ENCODE measurements at places on chromosomes 13 and 19.

DNA sequence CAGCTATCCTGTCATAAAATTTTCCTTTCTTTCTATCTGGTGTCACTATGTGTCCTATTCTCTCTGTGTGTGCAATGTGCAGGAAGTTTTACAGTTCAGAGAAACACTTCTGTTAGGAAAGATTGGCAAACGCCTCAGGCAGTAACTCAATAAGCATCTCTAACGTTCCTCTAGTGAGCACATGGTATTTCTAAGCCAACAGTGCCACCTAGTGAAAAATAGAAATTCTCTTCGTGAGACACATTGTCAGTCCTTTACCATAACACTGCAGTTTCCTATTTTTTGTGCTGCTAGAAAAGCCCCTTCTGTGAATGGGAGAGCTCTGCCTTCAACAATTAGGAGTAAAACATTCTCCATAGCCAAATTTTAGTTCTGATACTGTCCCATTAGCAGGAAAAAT lies 50.7 kb downstream of the ZNF723 start:
- DNase-seq: no peak

DNA sequence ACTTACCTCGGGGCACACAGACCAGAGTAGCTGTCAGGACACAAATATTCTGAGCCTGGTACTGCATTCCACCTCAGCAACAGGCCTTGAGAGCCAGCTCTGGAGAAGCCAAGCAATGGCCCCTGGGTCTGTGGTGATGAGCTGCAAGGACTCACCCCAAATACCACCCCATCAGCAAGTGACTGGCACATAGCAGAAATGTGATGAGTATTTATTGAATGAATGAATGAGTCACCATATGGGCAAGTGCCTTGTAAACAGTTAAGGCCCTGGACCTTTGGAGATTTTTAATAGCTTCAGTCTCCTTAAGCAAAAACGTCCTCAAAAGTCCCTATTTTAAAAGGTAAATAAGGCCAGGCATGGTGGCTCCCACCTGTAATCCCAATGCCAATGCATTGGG lies 18.2 kb downstream of the GSX1 start:
- no peak for DNase-seq

GRCh38 chr19:50173127-50173526 lies 10.0 kb upstream of the IZUMO2 start:
- no peak for DNase-seq

DNA sequence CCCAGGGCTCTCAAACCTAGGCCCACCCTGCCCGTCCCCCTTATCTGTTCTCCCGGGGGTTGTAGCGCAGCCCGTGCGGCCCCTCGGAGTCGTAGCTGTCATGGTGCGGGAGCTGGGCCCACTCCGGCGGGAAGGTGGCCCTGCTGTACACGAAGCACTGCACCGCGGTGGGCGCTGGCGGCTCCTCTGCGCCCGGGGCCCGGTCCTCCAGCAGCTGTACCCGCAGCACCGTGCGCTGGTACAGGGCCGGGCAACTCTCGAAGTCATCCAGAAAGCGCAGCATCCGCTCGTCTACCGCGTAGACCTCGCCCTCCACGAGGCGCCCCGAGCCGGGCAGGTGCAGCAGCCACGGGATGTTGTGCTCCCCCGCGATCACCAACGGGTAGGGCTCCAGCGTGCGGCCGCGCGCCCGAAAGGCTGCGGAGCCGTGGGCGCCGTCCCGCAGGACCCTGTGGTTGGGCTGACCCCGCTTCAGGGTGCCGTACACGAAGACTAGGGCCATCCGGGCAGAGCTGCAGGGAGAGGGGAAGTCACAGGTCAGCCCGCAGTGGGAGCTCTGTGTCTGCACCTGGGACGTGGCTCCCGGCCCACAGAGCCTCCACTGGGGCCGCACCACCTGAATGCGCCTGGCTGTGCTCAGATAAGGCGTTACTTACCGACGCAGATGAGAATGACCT lies 56.4 kb downstream of the GGACT start:
- DNase-seq: no peak

DNA sequence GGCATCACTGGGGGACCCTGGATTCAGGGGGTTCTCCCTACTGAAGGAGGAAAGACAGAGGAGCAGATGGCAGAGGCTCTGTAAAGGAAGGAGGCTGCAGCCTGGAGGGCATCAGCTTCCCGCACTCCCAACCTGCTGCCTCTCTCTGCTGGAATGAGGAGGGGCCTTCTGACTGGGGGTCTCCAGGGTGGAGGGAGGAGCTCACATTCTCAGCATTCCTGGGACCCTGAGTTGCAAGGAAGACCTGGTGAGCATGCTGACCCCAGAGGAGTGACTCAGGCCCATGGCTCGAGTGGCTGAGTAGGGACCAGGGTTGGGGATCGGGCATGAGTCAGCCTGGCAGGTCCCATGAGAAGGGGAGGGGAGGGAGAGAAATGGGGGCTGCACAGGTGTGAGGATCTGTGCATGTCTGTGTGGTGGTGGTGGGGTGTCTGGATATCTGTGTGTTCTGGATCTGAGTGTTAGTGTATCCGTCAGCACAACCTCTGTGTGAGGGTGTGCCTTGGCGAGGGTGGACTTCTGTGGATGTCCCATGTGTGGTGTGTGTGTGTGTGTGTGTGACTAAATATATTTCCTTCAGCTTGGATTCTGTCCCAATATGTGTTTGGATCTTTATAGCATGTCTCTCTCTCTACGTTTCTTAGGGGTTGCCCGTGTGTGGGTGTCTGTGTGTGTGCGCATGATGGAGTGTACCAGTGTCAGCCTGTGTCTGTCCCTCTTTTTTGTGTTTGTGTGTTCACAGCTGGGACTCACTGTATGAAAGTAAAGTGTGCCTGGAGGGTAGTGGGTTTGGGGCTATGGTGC lies 4.6 kb downstream of the AXL start:
- no peak for DNase-seq

GRCh38 chr19:41531438-41532311 lies 44.3 kb upstream of the CEACAM21 start:
- peak; percentile 82 for DNase-seq

- no peak for DNase-seq
Measured at GRCh38 chr19:1115646-1116420, 12.0 kb downstream of the GPX4 start.

DNA sequence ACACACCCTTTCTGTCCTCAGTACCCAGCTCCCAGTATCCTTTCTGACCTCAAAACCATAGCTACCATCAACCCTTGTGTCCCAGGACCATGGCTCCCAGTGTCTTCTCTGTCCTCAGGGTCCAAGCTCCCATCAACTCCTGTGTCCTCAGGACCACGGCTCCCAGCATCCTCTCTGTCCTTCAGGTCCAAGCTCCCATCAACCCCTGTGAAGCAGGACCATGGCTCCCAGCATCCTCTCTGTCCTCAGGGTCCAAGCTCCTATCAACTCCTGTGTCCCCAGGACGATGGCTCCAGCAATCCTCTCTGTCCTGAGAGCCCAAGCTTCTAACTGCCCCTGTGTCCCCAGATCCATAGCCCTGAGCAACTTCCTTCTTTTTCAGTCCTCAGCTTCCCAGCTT lies 1.7 kb upstream of the CADM4 start:
- no peak for DNase-seq

DNA sequence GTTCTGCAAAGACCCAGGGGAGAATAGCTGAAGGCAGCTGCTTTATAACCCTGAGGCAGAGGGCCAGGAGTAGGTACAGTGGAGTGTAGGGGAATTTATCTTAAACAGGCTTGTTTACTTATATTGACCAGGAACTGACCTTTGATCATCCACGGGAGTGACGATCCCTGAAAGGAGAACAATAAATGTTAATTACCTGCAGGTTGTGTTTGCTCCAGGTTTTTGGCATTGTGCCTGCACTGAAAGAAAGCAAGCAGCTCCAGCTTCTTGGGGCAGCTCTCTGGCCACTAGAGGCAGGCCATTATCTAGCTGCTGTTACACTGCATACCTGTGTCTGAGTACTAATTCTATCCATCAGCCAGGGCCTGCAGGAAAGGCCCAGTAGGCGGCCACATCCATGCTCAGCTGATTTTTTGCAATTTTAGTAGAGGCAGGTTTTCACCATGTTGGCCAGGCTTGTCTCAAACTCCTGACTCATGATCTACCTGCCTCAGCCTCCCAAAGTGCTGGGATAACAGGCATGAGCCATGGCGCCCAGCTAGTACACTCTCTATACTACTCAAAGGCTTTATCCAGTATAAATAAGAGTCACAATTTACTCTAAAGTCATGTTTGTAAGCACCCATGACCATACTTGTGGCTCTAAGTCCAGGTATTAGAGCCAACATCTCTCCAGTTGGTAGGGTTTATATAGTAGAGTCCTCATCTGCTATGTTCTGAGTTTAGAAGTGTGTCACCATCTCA lies 8.5 kb upstream of the ZNF91 start:
- DNase-seq: no peak

- DNase-seq: no peak
Measured at GRCh38 chr13:95067303-95067702, 233.9 kb downstream of the ABCC4 start.

- no peak for DNase-seq
Measured at GRCh38 chr19:56538761-56539263, at the start of gene ZFP28. ZFP28 (plus strand) TSS chr19:56538948; CDS start chr19:56539019, 71 bp downstream.

DNA sequence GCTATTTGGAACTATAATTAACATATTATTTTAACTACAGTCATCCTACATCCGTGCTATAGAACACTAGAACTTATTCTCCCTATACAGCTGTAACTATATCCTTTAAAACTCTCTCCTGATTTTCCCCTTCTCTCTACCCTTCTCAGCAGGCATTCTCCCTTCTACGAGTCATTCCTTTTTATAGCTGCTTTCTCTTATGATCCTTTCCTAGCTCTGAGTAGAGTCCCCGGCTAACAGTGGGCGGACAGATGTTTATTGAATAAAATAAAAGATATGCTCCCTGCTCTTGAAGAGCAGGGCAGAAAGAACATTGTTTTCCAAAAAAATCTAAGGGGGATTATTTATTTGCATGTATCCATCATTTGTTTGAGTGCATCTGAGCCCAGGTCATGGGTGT lies 246.5 kb upstream of the TMTC4 start:
- no peak for DNase-seq

- no peak for DNase-seq
Measured at GRCh38 chr19:17868669-17869068, 3.1 kb upstream of the SLC5A5 start.

GRCh38 chr13:39283072-39283471 lies 244.8 kb downstream of the NHLRC3 start:
- DNase-seq: no peak

DNA sequence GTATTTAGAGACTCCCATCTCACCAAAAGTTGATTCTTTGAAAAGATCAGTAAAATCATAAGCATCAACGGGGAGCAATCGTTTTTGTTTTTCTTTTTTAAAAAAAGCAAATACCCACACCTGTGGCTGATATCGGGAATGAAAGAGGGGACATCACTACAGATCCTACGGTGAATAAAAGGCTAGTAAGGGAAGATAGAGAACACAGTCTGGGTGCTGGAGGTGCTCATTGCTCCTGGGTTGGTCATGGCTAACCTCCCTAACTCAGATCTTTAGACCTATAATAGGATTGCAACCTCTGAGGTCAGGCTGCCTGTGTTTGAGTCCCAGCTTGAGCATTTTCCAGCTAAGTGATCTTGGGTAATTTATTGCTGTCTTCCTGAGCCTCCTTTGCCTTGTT lies 1.1 kb downstream of the EHD2 start:
- no peak for DNase-seq

DNA sequence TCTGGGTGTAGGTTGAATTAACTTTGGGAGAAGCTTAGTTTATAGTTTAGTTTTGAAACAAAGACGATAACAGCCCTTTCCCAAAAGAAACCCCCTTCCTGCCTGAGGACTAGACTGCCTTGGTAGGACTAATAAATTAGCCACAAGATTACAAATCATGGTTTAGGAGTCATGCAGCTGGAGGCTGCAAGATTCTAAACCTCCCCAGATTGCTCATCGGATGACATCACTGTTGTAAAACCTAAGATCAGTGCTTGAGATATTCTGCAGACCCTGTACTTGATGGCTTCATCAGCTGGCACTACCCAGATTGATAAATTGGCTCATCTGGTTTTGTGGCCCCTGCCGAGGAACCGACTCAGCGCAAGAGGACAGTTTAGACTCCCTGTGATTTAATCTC lies 35.9 kb upstream of the MPHOSPH8 start:
- DNase-seq: no peak

DNA sequence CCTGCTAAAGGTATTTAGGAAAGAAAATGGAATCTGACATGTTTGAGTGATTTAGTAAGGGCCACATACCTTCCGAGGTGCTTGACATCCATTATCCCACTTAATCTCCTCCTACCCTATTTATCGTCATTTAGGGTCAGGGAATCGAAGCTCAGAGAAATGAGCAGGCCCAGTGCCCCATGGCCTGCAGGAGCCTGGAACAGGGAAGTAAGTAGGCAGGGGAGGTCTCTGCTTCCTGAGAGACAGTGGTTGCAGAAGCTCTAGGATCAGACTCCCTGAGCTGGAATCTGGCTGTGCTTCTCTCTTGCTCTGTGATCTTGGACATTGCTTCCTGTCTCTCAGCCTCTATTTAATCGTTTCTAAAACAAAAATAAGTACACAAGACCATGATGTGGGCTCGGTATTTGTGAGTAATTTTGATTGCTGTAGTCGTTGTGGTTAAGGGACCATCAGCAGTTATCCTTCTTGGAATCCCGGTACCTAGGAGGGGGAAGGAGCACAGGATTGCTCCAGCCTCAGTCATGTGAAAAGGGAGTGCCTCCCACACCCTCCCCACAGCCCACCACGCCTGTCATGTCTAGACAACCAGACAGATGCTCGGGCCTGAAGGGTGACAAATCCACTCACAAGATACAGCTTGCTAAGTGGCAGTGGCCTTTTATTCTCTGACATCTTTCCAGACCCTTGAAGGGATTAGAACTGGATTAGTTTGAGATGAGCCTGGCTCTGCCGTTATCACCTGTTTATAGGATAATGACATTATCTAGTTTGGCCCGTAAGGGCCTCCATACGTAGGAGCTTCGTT lies 169.2 kb upstream of the TSHZ3 start:
- DNase-seq: no peak

GRCh38 chr19:55641426-55642152 lies 787 bp downstream of the ZNF580 start:
- DNase-seq: no peak

DNA sequence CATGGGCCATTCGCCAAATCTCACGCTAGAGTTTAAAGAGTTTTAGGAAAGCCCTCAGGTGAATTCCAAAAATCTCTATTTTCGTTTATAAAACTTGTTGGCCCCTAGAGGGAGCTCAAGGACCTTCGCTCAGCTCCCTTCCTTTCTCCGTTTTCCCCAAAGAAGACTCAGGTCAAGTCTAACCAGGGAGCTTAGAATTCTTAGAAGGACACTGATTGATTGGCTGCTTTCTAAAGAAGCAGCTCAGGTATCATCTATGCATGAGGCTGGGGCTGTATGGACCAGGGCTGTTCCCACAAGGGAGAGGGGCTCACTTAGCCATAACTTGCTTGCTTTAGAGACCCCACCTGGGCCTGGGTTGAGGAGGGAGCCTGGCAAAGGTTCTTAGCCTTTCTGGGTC lies 20.5 kb downstream of the DZIP1 start:
- no peak for DNase-seq

- no peak for DNase-seq
Measured at GRCh38 chr13:41315443-41316047, 4.5 kb downstream of the NAA16 start.

- DNase-seq: no peak
Measured at GRCh38 chr13:23408026-23408425, 25.5 kb downstream of the SACS start.

GRCh38 chr19:5171711-5172110 lies 168.9 kb downstream of the PTPRS start:
- DNase-seq: no peak

- DNase-seq: no peak
Measured at GRCh38 chr13:29454931-29455481, 140.5 kb downstream of the SLC7A1 start.
